ENCODE measurements at places on chromosomes 16 and 17.
A peak's percentile ranks its signal among the peaks of the same experiment; 100 is the strongest.

- DNase-seq = no peak
Measured at GRCh38 chr17:50353600-50354195, 7.8 kb downstream of the XYLT2 start.

GRCh38 chr17:45923511-45924268, 29.3 kb downstream of the MAPT start:
- no peak for DNase-seq

DNA sequence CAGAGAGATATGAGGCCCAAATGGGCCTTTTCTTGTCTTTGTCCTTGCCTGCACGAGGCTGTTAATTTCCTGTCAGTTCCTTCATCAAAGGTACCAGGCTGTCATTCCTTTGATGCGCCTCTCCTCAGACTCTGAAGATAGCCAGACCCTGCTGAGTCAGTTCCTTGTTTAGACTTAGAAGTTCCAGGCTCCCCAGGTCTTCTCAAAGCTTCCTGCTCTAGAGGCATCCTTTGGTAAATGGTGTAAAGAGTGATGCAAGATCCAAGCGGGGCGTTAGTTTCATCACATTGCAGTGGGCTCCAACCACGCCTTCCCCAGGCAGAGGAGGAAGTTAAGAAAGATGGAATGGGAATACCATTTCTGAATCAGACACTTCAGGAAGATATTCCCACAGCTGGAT, 4.0 kb upstream of the CDH11 start:
- no peak for DNase-seq

DNA sequence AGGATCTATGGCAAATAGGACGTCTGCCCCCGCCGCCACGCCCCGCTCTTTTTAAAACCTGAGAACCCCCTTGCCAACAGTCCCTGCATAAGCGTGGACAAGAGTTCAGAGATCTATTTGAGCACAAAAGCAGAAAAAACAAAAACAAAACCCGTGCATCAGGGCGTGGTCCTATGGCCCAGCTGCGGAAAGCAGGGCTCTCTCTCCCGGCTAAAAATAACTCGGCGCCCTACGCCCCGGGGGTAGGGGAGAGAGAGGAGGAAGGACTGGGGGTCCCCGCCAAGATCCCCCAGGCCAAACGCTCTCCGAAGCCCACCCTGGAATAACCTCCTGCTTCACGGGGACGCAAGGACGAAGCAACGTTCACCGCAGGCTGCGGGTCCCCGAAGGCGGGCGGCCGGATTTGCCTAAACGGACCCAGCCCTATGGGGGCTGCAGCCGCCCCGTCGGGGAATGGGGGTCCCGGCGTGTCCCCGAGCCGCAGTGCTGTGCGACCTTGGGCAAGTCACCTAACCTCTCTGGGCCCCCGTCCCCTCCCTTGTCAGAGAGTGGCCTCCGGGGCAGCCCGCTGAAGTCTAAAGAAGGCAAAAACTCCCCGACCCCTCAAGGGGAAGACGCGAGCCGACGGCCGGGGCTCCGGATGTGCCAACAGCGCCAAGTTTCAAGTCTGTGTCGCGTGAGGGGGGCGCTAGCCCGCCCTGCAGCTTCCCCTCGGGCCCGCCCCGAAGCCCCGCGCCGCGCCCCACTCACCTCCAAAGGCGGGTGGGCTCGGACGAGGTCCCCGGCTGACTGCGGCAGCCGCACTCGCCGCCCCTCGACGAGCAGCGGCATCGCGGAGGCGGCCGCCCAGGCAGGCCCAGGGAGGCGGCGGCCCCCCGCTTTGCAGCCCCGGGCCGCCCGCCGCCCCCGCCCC, 477 bp downstream of the NTAN1 start:
- DNase-seq = peak; percentile 4

DNA sequence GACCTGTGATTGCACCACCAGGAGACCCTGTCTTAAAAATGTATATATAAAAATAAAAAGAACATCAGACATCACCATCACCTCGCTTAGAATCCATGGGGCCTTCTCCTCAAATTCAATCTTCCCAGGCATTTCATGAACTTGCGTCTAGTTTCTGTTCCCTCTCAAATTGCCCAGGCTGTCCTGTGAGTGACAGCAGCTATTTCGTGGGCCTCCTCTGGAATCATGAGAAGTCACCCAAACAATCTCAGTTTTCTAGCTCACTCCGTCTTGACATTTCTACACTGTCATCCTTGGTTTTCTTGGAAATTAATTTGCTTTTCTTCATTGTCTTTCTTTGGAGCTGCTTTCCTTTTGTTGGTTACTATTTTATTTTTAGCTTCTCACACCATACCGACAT, 7.3 kb downstream of the SLC52A1 start:
- no peak for DNase-seq

DNA sequence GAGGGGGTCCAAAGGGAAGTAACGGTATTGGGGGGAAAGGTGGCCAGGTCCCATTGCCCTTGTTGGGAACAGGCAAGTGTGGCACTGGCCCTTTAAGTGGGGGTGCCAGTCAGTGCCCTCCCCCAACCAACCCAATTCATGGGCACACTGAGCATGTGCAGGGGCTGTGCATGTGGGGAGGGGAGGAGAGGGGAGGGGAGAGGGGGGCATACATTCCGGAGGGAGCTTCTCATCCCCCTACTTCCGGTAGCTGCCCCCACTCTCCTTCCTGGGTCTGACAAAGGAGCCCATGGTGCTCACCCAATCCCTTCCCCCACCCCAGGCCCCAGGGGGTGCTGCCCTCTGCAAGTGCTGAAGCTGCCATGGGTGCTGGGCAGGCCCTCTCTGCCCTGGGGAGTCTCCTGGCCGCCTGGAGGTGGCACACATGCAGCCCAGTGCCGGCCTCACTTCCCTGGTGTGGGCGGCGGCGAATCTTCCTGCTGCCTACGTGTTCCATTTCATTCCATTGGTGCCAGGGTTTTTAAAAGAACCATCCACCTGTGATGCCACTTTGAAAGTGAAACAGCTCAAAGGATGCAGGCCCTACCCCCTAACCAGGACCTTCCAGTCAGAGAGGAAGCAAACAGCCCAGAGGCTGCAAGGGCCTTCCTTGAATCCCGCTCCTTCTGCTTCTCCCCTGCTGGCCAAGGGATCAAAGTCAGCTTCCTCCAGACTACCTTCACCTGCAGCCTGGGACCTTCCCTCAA, 11.0 kb downstream of the HEXIM2 start:
- DNase-seq = peak; percentile 58

DNA sequence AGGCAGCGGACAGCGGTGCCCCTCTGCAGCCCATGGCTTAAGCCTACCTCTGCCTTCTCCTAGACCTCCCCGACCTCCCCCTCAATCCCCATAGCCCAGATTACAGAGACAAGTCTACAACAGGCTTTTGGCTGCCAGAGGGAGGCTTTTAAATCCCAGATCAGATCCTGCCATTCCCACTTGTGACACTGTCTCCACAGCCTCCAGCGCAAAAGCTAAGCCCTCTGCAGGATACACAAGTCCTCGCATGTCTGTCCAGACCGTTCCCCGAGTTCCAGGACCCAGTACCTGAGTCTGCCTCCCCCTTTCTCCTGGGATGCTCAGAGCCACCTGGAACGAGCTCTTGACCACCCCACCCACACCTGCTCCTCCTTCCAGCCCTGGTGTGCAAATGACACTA, 31.2 kb downstream of the VAC14 start:
- DNase-seq = no peak

DNA sequence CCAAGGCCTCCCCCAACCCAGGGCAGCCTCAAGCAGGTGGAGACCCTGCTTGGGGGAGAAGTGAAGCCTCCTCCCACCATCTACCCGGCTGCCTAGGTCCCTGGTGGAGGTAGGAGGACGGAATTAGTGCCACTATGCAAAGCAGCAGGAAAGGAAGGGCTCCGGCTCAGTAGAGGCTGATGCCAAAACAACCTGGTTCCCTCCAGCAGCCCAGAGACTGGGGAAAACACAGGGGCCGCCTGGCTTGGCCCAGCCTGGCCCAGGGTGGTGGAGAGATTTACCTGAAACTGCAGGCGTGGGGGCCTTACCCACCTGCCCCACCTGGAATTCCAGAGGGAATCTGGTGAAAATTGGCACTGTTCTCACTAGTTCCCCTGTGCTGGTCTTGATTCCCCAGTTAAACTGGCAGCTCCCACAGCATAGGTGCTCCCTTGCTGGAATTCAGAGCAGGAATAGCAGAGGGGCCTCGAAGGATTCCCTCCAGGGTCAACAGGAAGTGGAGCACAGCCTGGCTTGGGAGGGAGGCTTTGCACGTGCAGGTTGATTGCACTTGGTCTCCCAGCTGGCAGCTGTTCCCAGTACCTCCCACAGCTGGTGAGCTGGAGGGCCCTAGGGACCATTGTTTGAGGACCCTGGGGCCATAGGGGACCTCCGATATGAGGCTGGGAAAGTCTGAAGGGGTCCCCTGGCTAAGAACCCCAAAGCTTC, 4.5 kb downstream of the CD79B start:
- no peak for DNase-seq

GRCh38 chr16:57637965-57638364, 9.5 kb downstream of the ADGRG1 start:
- DNase-seq = no peak
